NCI-H1105 (cell line): ENCODE measurements at places on chromosomes 2 and 18.

- no peak for DNase-seq
Measured at GRCh38 chr18:44816050-44816449, 135.4 kb downstream of the SETBP1 start.

DNA sequence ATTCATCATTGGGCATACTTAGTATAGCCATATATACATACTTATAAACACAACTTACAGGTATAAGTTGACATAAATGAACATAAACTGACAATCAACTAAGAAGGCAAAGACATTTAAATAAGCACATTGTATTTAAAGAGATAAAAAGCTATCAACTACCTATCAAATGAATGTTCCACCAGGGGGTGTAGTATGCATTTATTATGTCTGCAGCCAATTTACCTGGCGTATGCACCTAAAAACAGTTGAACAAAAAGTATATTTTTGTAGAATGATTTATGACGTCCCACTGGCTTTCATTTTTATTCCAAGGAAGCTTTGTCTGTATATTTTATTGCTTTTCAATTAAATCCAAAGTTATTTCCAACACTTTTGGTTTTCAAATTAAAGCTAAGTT is 323.5 kb downstream of the AFF3 start:
- no peak for DNase-seq

DNA sequence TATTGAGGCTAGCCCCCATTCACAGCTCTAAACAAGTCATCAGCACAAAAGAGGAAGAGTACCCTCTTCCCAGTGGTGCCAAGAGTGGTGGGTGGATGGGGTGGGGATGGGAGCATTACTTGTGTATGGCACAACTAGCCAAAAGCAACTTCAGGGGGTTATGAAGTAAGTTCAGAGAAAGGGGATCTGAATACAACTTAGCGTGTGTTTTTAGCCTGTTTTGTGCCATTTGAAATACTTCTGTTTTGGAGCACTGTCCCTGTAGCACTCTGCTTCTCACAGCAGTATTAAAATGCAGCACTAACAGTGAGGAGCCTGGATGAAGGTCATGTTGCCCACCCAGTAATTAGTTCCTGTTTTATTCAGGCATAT is 113.5 kb downstream of the CRIM1 start:
- no peak for DNase-seq

DNA sequence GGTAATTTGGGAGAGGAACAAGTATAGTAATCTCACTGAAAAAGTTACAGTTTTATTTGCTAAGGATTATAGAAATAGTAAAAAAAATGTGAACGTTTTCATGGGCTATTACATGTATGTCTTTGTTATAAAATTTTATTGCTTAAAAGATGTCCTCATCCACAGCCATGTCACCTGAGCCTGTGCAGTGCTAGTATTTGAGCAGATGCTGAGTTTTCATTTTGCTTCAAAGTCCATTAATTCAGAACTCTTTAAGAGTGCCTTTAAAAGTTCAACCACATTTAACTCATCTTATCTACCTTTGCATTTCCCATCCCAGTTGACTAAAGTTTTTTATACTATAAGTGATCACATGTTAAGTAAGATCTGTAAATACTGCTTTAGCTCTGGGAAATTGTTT is 52.6 kb downstream of the DPP10 start:
- DNase-seq, result no peak
